Activated CD4-positive, alpha-beta T cell treated with anti-CD3 and anti-CD28 coated beads, Interleukin-2, amount 50 U/mL, for 48 hours (primary cell): ENCODE measurements at places on chromosomes 11 and 22.

DNA sequence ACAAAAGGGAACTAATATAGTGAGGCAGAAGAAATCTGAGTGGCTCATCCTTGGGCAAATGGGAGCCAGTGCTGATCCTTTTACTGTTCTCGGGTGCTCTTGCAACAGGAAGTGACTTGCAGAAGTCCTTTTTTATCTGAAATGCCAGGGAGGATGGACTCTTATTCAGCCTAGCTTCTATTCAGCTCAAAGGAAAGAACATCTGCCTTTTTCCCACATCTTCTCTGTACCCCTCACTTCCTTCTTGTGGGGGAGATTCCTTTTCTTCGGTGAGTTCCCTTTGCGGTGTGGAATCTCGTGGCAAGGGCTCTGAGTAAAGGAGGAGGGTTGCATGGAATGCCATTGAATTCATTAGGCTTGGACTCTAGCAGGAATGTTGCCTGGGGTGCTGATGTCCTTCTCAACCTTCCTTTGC is 76.2 kb downstream of the ZBTB16 start:
- DNase-seq: no peak

DNA sequence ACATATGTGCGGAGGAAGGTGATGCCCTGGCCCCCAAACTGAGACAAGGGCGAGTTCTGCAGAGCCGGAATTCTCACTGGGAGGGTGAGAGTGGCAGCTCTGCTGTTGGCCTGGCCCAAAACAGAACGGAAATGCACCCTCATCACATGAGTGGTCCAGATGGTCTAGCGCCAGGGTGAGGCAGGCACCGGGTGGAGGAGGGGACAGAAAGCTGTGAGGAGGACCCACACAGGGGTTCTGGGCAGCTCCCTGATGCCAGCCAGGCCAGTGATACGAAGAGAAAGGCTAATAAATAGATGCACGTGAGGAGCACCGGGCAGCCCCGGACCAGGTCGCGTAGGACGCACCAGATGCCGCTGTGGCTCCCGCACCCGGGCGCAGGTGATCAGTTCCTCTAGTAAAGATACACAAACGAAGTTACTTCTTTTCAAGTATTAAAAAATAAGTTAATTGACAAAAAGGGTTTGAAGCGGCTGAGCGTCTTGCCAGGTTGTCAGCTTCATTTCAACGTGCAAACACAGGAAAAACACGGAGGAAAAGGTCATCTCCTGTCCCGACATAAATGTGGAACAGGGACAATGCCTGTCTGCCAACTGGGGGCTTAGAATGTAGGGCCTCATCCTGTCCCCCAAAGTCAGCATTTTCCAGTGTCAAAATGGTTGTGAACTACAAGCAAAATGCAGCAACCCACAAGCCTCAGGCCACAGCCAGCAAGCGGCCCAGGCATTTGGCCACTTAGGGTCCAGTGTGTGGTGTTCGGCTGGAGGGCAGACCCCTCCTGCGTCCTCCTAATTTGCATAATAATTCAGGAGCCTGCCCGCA is 15.3 kb upstream of the BID start:
- no peak for DNase-seq

DNA sequence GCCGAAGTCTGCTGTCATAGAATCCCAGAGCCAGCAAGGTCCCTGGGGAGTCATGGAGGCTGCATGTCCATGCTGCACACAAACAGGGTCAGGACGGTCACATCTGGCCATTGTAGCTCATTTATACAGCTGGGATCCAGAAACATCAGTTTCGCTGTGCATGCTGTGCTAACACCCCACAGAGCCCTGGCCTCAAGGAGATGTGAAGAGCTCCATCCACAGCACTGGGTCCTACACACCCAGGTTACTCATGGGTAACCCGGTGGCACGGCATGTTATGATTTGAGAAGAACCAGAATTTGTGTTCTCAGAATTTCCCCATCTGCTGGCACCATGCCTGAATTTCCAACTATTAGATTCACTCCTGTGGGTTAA is 146.3 kb upstream of the ARHGAP20 start:
- DNase-seq: no peak

- no peak for DNase-seq
These were observed 23.8 kb downstream of the TEAD1 start for GRCh38 chr11:12698048-12698447.

GRCh38 chr11:7515447-7515886 is 1.7 kb downstream of the PPFIBP2 start:
- no peak for DNase-seq

- peak; percentile 40 for DNase-seq
These were observed 536 bp downstream of the YWHAH start for GRCh38 chr22:31944700-31945442.

DNA sequence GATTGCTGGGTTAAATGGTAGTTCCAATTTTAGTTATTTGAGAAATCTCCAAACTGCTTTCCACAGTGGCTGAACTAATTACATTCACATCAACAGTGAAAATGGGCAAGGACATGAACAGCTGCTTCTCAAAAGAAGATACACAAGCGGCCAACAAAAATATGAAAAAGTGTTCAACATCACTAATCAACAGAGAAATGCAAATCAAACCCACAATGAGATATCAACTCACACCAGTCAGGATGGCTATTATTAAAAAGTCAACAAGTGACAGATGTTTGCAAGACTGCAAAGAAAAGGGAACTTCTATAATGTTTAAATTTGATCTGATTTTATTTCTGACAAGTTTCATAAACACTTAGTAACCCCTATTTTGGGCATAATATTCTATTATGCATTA is 537.5 kb downstream of the DLG2 start:
- DNase-seq: no peak

GRCh38 chr11:86040919-86041850 is 27.7 kb downstream of the PICALM start:
- DNase-seq: no peak

DNA sequence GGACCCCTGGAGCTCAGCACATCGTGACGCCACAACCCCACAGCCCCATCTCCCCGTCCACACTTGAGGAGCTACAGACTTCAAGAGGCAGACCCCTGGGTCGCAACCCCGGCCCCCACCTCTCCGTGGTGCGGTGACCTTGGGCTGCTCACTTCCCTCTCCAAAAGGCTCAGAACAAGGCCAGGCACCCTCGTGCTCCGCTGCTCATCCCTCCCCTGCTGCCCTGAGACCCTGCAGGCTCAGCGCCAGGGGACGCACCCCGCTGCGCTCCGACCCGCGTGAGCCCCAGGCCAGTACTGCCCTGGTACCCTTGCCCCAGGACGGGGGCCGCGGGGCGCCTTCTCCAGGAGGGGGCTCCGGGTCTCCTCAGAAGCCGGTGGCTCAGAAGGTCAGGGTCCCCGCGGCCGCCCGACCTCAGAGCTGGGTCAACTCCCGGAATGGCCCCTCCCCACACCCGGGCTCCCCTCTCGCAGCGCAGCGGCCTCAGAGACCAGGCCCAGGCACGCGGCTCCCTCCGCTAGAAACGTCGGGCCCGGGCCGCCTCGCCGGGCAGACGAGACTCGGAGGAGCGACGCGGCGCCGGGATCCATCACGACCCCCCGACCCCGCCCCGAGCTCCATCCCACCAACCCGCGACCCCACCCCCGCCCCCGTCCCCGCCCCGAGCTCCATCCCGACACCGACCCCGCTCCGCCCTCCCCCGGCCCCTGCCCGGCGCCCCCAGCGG is 563 bp downstream of the GATD1 start:
- DNase-seq: peak; percentile 47

DNA sequence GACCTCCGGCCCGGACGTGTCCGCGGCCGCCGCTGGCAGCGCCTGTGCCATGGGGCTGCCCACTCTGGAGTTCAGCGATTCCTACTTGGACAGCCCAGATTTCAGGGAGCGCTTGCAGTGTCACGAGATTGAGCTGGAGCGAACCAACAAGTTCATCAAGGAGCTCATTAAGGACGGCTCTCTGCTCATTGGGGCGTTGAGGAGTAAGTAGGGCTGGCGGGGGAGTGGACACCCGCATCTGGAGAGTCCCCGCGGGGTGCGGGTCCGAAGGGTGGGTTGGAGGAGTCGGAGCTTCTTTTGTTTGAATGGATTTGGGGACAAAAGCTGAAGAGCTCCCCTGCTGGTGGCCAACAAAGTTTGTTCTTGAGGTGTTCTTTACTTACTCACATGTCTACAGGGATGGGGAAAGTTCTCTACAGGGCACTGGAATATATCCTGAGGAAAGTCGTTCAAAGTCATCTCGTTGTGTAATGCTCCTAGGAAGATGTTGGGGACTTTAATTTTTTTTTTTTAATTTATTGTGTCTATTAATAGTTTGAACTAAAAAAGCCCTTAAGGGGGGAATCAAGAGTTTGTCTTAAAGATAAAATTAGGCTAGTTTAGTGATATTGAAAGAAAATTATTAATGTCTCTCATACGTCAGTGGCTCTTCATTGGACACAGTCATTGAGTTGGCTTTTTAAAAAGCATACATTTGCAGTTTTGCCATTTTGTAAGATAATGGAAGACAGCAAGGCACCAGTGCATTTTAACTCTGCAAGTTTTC is 725 bp downstream of the ARHGAP42 start:
- peak; percentile 10 for DNase-seq

DNA sequence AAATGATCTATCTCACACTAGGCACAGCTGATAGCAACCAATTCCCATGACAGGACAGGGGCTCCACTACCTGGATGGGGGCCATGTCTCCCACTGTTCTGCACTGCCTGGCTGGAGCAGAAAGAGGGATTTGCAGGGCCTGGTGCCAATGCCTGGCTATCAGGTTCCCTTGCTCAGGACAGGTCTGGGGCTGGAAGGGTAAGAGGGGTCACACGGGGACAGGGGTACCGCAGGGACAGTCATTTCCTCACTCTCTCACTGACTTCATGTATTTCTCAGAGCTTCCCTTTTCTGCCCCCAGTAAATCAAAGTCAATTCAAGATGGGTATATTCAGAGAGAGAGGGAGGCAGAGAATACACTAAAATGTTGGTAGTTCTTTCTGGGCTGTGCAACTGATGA is 119.1 kb upstream of the CSNK2A3 start:
- DNase-seq: no peak

- DNase-seq: no peak
These were observed at the start of gene CHRM1 for GRCh38 chr11:62921201-62921572. Gene CHRM1, minus strand, starts transcription at chr11:62921363. Its CDS starts 10,263 bp downstream, at chr11:62911100.
